Neural crest cell (in vitro differentiated cells): ENCODE measurements at places on chromosomes 6 and 20. TPM values are rescaled to one million over a fixed set of nuclear protein-coding genes. Genes with fewer than 3 reads are reported as not detected.

DNA sequence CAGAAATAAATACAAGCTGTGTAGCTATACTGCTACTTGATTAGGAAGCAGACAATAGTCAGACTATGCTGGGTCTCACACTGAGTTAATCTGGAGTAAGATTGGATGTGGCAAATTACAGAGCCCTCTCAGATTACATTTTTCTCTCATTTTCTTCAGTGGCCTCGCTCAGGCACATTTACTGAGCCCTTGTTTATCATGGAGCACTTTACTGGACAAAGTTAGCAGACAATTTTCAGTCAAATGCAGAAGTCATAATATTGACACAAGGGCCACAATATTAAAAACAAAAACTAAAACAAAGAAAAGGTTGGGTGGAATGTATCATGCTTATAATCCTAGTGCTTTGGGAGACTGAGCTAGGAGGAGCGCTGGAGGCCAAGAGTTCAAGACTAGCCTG, 95.0 kb upstream of the MAP3K7 start:
- H3K36me3 ChIP-seq = no peaks in the 10 kb centered on the region
- H3K4me3 ChIP-seq = no peak overlapping the region
- H3K27me3 ChIP-seq = peaks cover 13% of the 10 kb centered on the region
- no peak for DNase-seq

- no peak overlapping the region for H3K27ac ChIP-seq
- peaks cover 65% of the 10 kb centered on the region for H3K27me3 ChIP-seq
- H3K4me1 ChIP-seq = no peaks in the 10 kb centered on the region
- DNase-seq = no peak
- peaks cover 6% of the 10 kb centered on the region for H3K36me3 ChIP-seq
Observed at GRCh38 chr20:58511861-58512260, 3.3 kb downstream of the APCDD1L start.

DNA sequence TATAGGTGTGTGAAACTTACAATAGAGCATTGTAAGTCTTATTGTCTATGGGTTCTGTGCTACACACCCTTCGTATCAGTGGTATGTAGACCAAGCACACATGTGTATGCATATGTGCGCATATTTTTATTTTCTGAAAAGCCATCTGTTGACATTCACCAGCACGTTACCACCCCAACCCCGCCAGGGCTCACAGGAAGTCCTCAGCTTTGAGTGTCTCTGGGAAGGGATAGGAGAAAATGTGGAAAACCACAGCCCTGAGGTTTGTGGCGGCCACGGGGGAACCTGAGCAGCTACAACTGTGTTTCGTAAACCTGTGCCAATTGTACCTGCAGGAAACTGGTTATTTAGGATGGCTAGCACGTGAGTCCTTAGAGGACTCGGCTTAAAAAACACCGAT, 123.3 kb upstream of the PHACTR3 start:
- H3K27ac ChIP-seq = no peak overlapping the region
- H3K36me3 ChIP-seq = no peaks in the 10 kb centered on the region
- no peak overlapping the region for H3K4me3 ChIP-seq

DNA sequence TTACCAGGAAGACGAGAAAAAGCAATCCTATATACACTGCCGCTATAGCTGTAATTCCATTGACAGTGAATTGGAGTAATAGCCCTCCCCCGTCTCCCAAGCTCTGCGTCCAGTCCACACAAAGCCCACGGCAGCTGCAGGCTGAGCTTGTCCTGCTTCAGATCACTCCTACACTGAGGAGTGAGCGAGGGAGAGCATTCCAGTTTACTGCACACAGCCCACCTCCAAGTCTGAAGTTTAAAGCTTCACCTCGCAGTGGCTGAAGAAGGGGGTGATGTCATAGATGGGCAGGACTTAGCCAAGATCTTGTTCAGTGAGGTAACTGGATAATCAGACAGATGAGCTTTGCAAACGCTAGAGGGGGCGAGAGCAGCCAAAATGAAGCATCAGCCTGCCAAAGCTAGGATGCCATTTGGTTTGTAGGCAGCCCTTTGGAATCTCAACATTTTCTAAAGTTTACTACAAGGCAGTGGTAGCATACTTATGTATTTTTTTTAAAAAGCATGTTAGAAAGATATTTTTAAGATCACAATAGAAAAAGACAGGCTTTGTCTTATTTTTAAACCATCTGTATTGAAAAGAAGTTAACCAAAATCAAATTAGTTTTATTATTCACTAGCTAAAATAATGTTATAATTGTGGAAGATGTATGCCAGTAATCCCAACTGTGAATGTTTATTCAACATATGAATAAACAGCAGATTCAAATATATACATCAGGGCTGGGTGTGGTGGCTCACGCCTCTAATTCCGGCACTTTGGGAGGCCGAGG, at the start of gene FLRT3:
Gene FLRT3, minus strand, starts transcription at position 213 of the 772 bp plus-strand sequence. CDS start 10,106 bp downstream, outside the sequence.
- H3K4me1 ChIP-seq = peaks cover 26% of the 10 kb centered on the region
- H3K27ac ChIP-seq = peak within 1 kb of the TSS; percentile 59
- DNase-seq = peak; percentile 71
- H3K36me3 ChIP-seq = no peaks in the 10 kb centered on the region
- no peaks in the 10 kb centered on the region for H3K27me3 ChIP-seq

KCNB1 gene
- total RNA-seq = 1.6 and 2.8 TPM in 2 replicates

GRCh38 chr6:35587167-35587566, 74.5 kb upstream of the TULP1 start:
- no peaks in the 10 kb centered on the region for H3K27me3 ChIP-seq
- H3K4me3 ChIP-seq = no peak overlapping the region
- no peak for DNase-seq
- H3K27ac ChIP-seq = no peak overlapping the region
